ENCODE measurements at places on chromosomes 11 and 22.
A peak's percentile ranks its signal among the peaks of the same experiment; 100 is the strongest.

DNA sequence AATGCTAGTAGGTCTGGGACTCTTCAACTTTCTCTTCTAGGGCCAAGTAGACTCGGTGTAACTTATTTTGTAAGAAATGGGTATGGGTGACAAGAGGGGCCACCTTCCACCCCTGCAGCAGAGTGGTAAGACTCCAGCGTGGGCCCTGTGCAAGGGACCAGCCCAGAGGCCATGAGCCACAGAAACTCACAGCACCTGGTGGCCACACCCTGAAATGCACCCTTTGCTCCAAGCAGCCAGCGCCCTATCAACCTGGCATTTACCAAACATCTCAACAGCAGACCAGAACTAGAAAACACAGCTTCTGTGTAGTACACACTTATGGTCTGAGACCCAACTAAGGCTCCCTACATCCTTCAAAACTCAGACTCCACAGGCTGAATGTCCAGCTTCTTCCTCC lies 5.7 kb downstream of the CDCA5 start:
- DNase-seq, result peak; percentile 56

DNA sequence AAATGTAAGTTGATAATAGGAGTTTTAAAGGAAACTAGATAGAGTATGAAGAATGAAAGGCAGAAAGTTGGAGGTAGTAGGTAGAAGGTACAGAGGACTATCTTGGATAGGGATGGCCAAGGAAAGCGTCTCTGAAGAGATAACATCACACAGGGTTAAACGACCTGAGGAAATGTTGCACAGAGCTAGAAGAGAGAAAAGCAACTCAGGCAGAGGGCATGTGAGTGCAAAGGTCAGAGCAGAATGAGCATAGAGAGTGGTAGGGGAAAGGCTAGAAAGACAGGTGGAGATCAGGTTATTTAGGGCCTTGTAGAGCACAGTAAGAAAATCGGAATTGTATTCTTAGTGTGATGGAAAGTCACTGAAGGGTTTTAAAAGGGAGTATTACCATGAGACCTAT lies 232.0 kb downstream of the SOX6 start:
- no peak for DNase-seq

- no peak for DNase-seq
These were observed 102.1 kb downstream of the RASSF10 start for GRCh38 chr11:13110929-13111812.

GRCh38 chr11:64868904-64869570 lies 9.4 kb downstream of the EHD1 start:
- DNase-seq, result no peak

GRCh38 chr11:30045144-30045543 lies 28.3 kb upstream of the KCNA4 start:
- no peak for DNase-seq

Measured in activated T-helper 9 cell treated with anti-CD3 and anti-CD28 coated beads, Interleukin-2, amount 50 U/mL, for 16 hours (primary cell).